ENCODE measurements at places on chromosomes 2 and 18.

- DNase-seq = peak; percentile 91
- peak overlapping the region; percentile 24 for H3K27ac ChIP-seq
- H3K36me3 ChIP-seq = no peaks in the 10 kb centered on the region
- H3K4me1 ChIP-seq = peaks cover 66% of the 10 kb centered on the region
Measured at GRCh38 chr2:197179744-197180498, 130.7 kb downstream of the ANKRD44 start.

DNA sequence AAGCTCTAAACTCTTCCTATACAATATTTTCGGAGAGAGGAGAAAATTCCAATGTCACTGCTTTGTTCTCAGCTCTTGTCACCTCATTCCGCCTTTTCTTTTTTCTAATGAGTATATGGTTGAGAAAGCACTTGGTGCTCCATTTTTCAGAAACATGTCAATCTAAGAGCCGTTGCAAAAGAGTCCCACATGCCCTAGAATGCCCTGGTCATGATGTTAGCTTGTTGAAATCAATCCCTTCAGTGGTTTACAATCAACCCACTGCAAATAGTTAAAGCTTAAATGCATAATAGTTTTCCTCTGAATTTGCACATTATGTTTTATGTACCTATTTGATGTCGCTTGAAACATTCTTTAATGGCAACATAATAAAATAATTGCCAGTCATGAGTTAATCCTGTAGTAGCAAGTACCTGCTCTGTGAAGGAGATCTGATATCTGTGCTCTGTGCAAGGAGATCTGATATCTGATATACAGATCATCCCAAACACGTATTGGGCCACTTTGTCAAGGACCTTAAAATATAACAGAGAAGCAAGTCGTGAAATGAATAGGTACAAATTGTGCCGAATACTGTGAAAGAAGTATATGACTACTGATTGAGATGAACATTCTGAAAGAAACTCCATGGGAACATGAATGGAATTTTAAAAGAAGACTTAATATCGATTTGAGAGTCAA, 1633.5 kb downstream of the SUCLG1 start:
- H3K36me3 ChIP-seq = no peaks in the 10 kb centered on the region
- no peaks in the 10 kb centered on the region for H3K4me1 ChIP-seq
- no peak overlapping the region for H3K4me3 ChIP-seq
- H3K27me3 ChIP-seq = no peaks in the 10 kb centered on the region
- no peak for DNase-seq

GRCh38 chr18:63216516-63217311, 102.9 kb downstream of the BCL2 start:
- H3K27me3 ChIP-seq = no peaks in the 10 kb centered on the region
- no peak overlapping the region for H3K4me3 ChIP-seq
- no peaks in the 10 kb centered on the region for H3K36me3 ChIP-seq
- DNase-seq = no peak

DNA sequence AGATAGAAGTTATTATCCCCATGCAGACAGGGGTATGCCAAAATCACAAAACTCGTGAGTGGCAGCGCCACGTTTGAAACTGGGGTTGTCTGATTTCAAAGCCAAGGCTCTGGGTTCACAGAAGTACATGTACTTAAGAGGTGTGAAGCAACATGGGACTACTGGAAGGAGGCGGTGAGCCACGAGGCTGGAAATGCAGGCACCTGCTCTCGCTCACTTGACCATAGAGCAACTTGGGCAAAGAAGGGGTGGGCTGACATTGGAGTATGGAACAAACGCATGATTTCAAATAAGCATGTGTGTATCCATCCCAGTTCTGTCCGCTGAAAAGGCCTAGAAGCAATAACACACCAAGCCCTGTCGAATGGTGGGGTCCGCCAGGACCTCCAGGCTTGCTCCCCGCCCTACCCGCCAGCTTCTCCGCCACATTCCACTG, 593 bp upstream of the ACTR2 start:
- H3K4me1 ChIP-seq = peaks cover 52% of the 10 kb centered on the region
- peak overlapping the region; percentile 100 for H3K27ac ChIP-seq
- H3K27me3 ChIP-seq = no peaks in the 10 kb centered on the region
- peak overlapping the region; percentile 100 for H3K4me3 ChIP-seq
